ENCODE measurements at places on chromosomes 4 and X.

GRCh38 chr4:147854154-147854553 is 122.3 kb downstream of the ARHGAP10 start:
- no peak for DNase-seq

- no peak for DNase-seq
These were observed 106.2 kb downstream of the FNIP2 start for GRCh38 chr4:158875026-158875425.

DNA sequence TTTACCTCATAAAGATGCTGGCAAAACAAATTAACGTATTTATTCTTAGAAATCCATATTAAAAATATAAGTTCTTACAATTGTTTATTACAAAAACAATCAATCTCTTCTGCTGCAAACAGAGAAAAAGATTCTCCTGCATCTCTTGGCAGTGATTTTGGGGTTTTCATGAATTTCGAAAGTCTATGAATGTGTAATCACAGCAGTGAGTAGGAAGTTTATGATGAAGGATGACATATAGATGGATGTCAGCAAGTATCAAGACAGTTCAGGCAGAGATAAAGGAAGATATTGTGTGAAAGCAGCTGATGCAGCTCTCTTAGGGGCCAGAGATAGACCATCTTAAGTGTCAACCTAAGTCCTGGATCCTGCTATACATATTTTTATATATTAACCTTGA is 196.9 kb upstream of the BANK1 start:
- DNase-seq = no peak

DNA sequence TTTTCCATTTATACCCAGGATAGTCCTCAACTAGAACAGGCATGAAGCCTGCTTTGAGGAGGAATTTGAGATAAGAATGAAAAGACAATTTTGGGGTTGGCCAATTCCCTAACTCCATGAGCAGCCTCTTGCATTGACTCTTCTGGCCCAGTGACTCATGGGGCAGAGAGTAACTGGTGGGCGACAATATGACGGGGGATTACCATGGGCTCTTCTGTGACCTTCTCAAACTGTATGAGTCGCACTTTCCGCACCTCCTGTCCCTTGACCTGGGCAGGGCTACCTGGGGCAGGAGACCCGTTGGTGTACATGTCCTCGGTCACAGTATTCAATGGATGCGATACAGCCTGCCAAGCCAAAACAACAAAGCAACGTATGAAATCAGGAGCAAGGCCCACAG is 13.3 kb downstream of the MPP1 start:
- DNase-seq = no peak

DNA sequence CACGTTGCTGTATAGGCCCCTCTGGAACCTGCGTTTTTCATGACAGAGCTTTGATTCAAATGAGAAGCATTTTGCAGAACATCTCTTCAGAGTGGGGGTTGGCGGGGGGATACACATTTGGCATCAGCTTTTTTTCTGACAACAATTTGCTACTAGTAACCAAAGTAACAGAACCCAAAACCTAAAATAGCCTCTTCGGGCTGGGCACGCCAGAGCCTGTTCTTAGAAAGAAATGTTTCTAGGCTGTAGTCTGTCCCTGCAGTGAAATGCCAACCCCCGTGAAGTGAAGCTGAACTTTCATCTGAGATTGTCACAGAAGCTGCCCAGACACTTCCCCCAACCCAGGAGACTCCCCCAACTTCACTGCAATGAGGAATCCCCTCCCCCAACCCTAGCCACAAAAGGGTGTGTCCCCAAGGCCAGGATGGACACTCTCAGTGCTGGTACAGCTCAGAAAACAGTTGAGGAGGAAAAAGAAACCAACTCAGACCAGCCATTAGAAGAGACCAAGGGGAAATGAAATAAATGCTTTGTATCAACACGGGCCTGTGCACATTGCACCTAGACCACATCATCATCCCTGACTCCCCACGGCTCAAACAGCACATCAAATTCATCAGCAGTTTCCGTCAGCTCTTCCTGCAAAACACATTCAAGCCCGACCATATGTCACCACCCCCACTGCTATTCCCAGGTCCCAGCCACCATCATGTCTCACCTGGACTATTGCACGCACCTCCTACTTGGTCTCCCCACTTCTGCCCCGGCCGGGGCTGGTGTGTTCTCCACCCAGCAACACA is 8.4 kb upstream of the MAN2B2 start:
- no peak for DNase-seq

- DNase-seq = no peak
These were observed 127.3 kb upstream of the HUWE1 start for GRCh38 chrX:53813670-53814440.

GRCh38 chr4:1010395-1011021 is 918 bp upstream of the FGFRL1 start:
- DNase-seq = peak; percentile 95

- no peak for DNase-seq
These were observed 244.6 kb upstream of the BOD1L1 start for GRCh38 chr4:13872155-13872554.

GRCh38 chrX:50442426-50443116 is 28.1 kb downstream of the DGKK start:
- no peak for DNase-seq

DNA sequence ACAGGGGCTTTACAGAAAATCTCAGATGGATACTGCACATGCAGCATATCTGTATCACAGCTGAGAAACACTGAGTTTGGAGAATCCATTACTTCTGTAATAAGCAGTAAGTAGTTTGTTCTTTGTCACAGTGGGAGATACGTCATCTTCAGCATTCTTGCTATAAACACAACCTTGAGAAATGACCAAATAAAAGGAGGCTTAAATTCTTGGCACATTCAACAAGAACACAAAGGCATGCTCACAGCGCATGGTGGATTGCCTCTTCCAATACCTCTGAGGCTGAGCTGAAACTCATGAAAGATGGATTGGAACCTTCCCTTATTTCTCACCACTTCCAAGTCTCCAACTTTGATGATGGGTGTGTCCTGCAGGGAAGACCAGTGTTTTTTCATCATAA is 54.5 kb downstream of the ANXA5 start:
- no peak for DNase-seq

DNA sequence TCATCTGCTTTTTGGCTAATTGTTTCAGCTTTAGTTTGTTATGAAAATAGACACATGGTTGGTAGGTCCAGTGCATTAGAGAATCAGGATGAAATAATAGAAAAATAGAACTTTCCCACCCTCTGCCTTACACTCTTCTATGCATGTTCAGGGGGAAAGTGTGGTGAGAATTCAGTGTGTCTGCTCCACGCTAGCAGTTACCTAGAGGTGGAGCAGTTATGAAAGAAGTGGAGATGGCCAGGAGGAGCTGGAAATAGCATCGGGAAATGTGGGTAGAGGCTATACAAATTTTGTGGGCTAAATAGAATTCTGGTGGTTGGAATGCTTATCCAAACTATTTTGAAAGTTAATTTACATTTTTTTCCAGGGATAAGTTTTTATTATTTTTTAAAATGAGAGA is 91.4 kb upstream of the MAD2L1 start:
- DNase-seq = peak; percentile 2

DNA sequence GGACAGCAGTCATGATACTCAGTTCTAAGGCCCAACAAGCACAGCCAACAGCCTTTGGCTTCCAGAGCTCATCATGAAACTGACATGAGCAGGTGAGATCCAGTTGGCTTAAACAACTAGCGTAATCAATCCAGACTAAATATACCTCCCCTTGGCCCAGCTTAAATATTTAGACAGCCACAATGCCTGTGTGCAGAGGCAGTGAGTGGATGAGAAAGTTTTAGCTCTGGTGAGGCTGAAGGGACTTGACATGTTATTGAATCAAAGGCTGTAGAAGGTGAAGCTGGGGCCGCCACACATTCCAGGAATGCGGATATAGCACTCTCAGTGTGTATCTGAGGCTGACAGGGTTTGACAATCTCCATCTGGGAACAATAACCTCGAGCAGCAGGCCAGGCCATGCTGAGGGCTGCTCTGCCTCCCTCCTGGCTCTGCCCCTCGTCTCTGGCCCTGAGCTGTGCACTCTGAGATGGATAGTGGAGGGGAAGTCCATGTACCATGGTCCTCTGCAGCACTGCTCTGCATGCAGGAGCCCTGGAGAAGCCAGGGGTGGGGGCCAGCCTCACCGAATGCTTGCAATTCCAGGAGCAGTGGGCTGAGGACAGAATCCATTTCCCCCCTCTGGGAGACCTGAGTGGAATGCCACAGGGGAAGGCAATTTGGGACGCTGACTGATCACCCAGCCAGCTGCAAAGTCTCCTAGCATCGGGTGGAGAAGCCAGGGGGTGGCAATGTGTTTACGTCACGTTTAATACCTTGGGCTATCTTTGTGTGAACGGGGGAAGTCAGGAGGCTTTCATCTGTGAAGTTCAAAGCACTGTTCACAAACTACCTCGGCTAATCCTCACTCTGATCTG is 37.3 kb upstream of the RASL11B start:
- DNase-seq = peak; percentile 6

- DNase-seq = no peak
These were observed 57.3 kb upstream of the USP51 start for GRCh38 chrX:55546956-55547355.

- DNase-seq = peak; percentile 76
These were observed 29.8 kb downstream of the ACOX3 start for GRCh38 chr4:8410641-8411271.

GRCh38 chr4:24780936-24781495 is 14.4 kb upstream of the SOD3 start:
- DNase-seq = no peak

DNA sequence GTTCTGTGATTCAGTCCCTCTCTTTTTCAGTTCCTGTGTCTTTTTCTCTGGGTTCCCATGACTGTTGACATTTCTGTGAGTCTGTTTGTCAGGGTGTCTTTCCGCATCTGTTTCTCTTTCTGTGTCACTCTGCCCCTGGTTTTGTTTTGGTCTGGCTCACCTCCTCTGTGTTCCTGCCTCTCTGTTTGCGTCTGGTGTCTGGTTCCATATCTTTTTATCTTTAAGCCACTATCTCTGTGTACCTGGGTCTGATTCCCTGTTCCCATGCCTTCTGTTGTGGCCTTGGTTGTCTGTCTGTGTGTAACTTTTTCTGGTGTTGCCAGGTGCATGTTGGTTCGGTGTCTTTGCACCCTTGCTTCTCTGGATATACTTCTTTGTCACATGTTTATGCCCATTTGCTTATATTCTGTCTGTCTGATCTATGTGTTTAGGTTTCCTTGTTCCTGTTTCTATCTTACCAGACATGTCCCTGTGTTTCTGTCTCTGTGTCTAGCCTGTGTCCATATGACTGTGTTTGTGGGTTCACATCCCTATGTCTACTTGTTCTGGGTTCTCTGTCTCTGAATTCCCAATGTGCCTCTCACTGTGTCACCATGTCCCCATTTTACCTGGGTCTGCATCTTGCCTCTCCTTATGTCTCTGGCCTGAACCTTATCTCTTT is 50.2 kb downstream of the ITIH6 start:
- no peak for DNase-seq

DNA sequence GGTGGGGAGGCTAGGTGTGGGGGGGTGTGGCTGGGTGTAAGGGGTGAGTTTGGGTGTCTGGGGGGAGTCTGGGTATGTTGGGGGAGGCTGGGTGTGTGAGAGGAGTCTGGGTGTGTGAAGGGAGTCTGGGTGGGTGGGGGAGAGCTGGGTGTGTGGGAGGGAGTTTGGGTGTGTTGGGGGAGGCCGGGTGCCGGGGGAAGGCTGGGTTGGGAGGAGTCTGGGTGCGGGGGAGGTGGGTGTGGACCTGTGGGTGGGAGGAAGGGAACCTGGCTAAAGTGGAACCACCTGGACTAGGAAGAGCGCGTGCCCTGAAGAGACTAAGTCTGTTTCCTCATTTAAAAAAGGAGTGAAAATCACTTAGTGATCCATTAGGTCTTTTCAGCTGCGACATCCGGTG is 18.3 kb downstream of the SPON2 start:
- DNase-seq = no peak

DNA sequence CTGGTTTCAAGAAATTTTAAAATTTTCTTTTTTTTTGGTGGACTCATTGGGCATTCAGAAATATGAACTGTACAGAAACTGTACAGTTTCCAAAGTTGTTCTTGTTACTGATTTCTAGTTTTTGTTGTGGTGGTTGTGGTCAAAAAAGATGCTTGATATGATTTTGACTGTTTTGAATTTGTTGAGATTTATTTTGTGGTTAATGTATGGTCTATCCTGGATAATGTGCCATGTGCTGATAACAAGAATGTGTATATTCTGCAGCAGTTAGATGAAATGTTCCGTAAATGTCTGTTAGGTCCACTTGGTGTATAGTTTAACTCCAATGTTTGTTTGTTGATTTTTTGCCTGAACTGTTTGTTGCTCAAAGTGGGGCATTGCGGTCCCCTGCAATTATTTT is 127.6 kb upstream of the NUDT6 start:
- no peak for DNase-seq

GRCh38 chrX:154775419-154776349 is 13.0 kb downstream of the DKC1 start:
- peak; percentile 76 for DNase-seq

GRCh38 chr4:138805736-138806135 is 209.8 kb upstream of the NOCT start:
- no peak for DNase-seq

- DNase-seq = no peak
These were observed 118.7 kb downstream of the ZNF330 start for GRCh38 chr4:141339391-141339790.

DNA sequence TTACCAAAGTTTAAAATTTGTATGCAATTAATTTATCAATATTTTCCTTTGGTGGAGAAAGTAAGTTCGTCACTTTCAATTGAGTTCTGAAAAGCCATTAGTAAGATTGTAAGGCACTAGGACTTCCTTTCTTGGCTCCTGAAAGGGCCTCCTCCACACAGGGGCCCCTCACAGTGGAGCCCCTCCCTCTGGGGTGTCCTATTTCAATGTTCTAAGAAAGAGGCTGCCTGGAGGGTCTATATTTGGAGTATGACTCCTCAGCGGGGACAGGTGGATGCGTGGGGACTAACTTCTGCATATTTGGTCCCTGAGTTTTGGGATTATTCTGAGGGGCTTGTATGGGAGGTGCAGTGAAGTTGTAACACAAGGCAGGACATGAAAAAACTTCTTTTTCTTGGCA is 1.6 kb upstream of the ARMCX4 start:
- no peak for DNase-seq

DNA sequence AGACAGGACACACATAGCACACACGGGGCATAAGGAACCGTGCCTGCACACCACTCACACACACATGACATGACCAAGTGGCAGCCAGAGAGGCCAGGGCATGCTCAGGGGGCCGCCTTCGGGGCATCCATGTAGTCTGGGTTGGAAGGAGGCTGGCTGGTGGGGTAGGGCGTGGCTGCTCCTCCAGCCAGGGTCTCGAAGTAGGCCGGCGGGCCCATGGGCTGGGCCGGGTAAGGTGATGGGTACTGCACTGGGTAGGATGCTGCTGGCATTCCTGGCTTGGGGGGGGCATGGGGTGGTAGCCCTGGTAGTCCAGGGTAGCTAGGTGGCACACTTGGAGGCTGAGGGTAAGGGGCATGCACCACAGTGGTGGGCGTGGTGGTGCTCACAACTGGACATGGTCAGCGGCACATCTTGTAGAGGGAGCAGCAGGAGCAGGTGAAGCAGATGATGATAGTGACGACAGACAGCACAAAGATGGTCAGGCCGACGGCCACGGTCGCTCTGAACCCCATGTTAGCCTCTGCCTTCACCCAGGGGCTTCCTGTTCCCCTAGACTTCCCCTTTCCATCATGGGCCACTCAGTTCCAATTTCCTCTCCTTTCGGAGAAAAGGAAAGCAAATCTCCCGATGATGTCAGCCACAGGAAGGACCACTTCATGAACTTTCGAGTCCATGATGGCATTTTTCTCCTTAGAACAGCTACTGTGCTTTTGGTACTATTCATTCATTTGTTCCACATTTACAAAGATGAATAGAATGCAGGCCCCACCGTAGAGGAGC is 10.9 kb upstream of the DDX3X start:
- no peak for DNase-seq

GRCh38 chrX:78387364-78387763 is 60.0 kb upstream of the CYSLTR1 start:
- DNase-seq = no peak

- no peak for DNase-seq
These were observed 228.5 kb downstream of the PTTG2 start for GRCh38 chr4:38188631-38189101.
